Activated CD4-positive, alpha-beta memory T cell treated with anti-CD3 and anti-CD28 coated beads for 36 hours (primary cell): ENCODE measurements at places on chromosomes 6 and 20. TPM values are rescaled to one million over a fixed set of nuclear protein-coding genes. Genes with fewer than 3 reads are reported as not detected.

- H3K4me3 ChIP-seq: no peak overlapping the region
- DNase-seq: no peak
- no peaks in the 10 kb centered on the region for H3K4me1 ChIP-seq
These were observed 442.4 kb upstream of the SOX4 start for GRCh38 chr6:21151119-21151518.

The RNF182 gene
- not detected for total RNA-seq

The ZNF512B gene
- 13.5 TPM for total RNA-seq

DNA sequence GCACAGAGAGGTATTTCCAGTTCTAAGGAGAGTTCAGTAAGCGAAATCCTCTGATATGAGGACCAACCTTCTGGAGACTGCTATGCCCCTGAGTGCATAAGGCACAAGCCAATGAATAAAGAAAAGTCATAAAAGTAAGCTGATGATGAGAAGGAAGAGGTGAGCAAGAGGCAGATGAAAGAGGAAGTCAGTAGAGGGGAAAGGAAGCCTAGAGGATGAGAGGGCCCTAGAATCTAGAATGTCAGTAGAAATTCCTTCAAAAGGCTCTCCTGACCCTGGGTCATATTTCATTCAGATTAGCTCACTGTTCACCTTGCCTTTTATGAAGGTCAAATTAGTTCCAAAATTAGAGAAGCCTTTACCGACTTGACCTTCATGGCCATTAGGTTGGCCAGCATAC lies 209.2 kb downstream of the CD83 start:
- H3K4me3 ChIP-seq: no peak overlapping the region
- peaks cover 7% of the 10 kb centered on the region for H3K4me1 ChIP-seq
- no peaks in the 10 kb centered on the region for H3K36me3 ChIP-seq
- H3K27ac ChIP-seq: no peak overlapping the region
- no peak for DNase-seq

The HTR1E gene
- total RNA-seq: not detected

The GABRR1 gene
- not detected for total RNA-seq
